ENCODE measurements at places on chromosomes 3 and 15.
A peak's percentile ranks its signal among the peaks of the same experiment; 100 is the strongest.

- no peak for DNase-seq
Observed at GRCh38 chr3:193822492-193823212, 229.6 kb downstream of the OPA1 start.

DNA sequence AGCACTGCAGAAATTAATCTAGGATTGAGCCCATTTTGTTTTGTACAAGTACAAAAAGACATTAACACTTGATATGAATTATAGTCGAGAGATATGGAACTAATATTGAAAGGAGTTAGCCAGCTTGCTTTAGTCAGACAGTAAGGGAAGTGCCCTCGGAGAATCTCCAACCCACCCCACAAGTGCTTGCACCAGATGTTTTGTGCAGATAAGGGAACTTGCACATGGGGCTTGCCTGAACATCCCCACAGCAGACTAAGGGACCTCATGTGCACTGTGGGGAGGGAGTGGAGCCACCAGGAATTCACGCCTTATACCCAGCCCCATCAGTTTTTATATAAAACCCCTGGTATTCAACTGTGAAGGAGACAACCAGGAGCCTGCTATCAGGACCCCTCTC, 122.3 kb downstream of the EFHB start:
- no peak for DNase-seq

- peak; percentile 30 for DNase-seq
Observed at GRCh38 chr15:68526269-68526668, 52.5 kb upstream of the CORO2B start.

GRCh38 chr3:59563966-59564365, 514.1 kb upstream of the CFAP20DC start:
- DNase-seq: no peak

GRCh38 chr3:58609990-58610389, 32.8 kb upstream of the FAM107A start:
- no peak for DNase-seq

DNA sequence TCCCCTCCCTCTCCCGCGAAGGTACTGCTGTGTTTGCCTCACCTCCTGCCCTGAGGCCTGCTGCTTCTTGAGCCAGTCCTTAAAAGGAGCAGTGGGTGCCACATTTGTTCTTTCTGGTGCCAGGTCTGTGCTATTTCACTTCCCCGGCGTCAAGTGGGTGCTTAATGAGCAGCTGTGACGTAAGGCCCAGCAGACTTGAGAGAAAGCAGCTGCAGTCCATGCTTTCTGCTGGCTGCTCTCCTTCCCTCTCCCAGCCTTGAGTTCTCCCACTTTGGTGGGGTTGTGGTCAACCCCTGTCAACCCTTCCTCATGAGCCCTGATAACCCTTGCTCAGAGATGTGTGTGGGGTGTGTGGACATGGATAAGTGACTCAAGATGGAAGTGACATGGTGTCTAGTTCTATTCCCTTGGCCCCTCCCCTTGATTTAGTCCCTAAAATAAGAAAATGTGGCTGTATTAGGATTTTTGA, 6.9 kb downstream of the INAFM2 start:
- peak; percentile 69 for DNase-seq

DNA sequence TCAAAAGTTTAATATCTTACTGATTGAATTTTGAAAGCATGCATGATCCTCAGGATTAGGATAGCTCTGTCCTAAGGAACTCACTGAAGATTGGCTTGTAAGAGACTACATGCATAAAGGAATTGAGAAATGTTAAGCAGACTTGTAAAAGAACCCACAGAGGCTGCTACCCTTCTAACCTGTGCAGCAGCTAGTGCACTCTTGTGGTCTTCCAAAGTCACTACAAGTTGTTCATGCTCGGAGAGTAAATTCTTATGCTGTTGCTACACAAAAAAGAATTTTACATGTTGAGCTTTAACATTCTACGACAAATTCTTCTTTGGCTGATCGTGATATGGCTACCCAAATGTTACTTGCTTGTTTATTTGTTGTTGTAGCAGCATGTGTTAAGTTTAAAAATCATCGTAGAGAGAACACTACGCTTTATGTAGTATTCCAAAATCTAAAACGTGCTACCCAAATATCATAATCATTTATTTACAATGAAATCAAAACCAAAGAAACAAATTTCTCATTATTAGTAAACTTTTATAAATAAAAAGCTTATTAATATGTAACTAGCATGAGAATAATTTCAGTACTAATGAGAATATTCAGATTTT, 55.0 kb downstream of the GOLIM4 start:
- peak; percentile 72 for DNase-seq

- DNase-seq: no peak
Observed at GRCh38 chr3:46091046-46091445, 63.8 kb upstream of the XCR1 start.

DNA sequence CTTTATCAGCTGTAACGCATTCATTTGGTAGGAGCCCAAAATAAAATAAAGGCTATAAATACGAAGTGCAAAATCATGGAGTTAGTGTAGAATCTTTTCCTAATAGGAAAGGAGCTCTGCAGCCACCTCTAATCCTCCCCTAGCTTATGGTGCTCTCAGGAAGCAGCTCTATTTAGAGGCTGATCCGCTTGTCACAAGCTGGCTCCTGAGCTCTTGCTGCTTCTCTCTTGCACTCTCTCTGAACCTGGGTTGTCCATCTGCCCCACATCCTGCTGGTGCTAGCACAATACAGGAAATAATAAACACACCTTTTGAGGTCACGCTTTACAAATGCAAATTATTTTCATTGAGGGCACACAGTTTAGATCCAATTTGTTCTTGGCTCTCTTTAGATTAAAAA, 37.3 kb upstream of the BFSP2 start:
- DNase-seq: no peak

DNA sequence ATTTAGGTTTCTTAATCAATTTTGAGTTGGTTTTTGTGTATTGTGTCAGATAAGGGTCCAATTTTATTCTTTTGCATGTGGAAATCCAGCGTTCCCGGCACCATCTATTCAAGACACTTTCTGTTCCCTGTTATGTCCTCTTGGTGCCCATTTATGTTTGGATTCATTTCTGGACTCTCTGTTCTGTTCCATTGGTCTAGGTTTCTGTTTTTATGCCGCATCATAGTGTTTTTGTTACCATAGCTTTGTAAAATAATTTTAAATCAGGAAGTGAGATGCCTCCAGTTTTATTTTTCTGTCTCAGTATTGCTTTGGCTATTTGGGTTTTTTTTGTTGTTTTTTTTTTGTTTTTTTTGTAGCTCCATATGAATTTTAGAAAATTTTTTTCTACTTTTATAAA, 97.1 kb downstream of the LRRC28 start:
- no peak for DNase-seq

DNA sequence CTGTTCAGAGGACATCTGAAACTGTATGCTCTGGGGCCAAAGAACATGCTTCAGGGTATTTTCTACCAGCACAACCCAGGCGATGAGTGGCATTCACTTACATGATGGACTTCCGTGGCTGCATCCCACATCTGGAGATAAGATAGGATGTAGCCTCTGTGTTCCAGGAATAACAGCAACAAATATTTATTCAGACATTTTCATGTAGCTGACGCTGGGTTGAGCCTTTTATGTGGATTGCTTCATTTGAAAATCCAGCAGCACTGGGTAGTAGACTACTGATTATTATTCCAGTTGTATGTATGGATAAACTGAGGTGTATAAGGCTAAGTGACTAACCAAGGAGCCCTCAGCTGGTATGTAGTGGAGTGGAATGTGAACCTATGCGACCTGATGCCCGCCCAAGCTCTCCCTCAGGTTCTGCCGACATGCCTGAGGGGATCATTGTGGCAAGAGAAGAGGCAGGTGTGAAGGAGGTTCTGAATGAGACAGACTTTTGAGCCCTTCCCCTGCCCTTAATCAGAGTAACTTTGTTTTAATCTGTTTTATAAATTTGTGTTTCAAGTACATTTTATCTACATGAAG, 25.9 kb upstream of the ABHD10 start:
- no peak for DNase-seq

GRCh38 chr15:26049900-26050657, 187.0 kb upstream of the ATP10A start:
- DNase-seq: no peak

DNA sequence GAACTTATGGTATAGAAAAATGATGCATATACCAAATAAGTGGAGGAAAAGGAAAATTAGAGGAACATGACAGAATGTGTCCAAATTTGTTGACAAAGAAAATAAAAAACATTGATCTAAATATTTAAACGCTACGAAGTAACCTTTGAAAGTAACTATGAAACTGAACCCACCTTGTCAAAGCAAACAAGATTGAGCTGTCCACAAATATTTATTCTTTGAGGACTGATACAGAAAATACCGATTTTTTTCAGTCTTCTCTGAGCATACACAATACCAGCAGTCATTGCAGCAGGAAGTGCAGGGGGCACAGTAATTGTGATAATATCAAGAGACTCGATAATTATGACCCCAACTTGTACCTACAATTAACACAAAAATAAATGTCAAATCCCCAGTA, 40.0 kb downstream of the ATP13A3 start:
- DNase-seq: no peak

DNA sequence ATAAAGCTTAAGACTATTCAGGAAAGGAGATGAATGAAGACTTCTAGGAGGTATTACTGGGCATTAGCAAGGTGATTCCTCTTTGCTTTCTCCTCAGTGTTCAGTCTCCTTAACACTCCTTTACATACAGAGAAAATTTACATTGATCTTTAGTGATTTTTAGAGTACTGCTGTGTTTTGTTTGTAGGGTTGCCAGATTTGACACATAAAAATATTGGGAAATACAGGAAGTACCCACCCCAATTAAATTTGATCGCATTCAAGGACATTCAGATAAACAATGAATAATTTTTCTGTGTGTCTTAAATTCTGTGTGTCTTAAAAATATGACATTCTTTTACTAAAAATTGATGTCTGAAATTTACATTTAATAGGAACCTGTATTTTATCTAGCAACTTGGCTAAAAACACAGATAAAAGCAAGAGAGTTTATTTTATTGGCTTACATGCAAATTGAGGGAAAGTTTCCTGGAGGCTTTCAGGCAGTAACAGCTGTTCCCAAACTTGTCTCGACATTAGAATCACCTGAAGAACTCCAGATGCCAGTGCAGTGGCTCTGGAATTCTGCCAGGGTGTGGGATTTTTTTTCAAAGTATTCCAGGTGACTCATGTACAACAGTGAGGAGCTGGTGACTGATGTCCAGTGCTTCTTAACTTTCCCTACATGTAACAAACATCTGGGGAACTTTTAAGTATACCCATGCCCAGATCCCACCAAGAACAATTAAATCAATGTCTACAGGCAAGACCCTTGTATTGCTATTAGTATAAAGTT, 23.4 kb upstream of the PLOD2 start:
- no peak for DNase-seq

DNA sequence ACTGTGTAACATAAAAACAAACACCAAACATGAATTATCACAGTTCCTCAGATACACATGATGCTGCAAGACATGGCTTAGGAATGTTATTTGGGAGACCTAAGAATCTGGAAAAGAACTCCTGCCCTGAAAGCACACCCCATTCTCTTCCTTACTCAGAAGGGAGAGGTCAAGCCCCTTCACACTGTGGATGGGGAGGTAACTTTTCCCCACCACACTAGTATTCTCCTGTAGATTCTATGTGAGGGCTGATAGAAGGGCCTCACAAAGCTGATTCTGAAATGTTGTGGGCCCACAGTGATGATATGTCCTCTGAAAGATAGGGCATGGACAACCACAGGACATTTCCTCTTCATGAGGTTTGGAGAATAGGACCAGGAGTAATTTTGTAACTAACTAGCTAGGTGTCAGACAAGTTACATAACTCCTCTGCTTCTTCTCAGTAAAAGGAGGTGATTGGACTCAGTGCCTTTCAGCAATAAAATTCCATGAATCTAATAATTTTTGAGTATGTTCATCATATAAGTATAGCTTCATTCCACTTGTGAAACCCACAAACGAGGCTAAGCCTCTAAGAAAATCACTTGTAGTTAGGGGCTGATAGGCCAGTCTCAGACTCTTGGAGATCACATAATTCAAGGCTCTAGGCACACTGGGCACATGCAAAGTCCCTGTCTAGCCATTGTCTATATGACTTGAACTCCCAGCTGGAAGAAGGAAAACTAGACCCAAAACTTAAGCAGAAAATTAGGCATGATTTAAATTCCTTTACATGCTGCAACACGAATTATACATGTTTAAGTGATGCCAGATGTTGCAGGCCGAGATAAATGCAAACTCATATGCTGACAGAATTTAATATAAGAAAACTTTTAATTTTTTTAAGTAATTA, 7.5 kb downstream of the PTX3 start:
- peak; percentile 35 for DNase-seq

DNA sequence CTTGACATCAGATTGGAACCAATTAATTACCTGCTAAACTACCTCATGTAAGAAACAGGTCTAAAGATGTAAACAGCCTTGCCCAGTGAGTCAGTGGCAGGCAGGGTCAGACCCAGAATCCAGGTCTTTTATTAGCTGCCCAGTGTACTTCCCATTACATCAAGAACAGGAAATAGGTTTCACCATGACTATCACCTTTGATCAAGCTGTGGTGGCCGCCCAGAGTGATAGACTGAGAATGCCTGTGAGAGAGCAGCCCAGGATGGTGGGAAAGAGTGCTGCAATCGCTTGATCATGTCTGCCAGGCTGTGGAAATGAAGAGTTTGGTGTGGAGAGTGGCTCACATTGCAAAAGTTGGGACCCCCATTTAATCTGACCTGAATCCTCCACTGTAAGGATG, 61.3 kb upstream of the PIAS1 start:
- no peak for DNase-seq

DNA sequence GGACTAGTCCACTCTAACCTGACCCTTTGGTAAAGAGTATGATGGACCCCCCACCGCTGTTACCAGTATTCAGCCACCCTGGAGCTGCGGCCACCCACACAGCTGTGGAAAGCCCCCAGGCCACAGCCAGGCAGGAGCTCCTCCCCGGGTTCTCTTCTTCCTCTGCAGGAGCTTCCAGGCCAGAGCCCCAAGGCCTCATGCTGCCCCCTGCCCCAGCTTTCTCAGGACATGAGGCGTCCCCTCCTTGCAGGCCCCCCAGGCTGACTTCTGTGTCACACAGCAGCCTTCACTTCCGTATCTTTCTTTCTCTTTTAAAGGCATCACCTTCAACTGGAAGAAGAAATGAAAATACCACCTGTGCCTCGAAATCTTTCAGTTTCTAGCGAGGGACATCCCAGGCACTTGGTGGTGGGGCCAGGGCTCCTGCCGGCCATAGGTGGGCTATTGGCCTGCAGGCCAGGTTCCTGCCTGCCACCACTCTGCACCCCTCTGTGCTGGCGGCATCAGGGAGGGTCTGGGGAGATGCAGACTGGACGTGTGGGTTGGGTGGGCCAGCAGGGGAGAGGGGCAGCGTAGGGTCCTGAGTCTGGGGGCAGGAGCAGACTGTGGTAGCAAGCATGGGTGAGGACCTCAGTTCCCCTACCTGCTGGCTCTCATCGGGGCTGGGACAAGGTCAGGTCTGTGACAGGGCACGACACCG, 19.9 kb downstream of the KLF13 start:
- no peak for DNase-seq

DNA sequence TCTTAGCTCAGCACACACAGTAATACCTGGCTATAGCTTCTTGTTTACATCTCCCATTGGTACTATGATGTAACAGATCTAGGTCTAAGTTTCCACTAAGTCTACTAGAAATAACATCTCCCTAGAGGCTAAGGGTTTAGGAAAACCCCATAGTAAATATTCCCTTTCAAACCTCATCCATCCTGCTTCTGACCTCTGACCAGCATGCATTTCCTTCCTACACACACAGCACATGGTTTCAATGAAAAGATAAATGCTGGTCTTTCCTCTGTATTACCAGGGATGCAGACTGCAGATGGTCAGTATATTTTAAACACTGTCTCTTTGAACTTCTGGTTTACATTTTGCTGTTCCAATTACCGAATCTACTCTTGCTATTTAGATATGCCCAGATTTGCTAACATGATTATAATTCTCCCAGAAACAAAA, 96.6 kb downstream of the EFL1 start:
- no peak for DNase-seq

- DNase-seq: no peak
Observed at GRCh38 chr3:69716119-69716518, 23.1 kb upstream of the MITF start.

Measured in suppressor macrophage treated with lipopolysaccharide for 4 hours (primary cell).